HFFc6 (cell line): ENCODE measurements at places on chromosomes 6 and 20. TPM values are rescaled to one million over a fixed set of nuclear protein-coding genes. Genes with fewer than 3 reads are reported as not detected.
A peak's percentile ranks its signal among the peaks of the same experiment; 100 is the strongest.

GRCh38 chr20:1800777-1801176 lies 94.4 kb upstream of the SIRPA start:
- DNase-seq = peak; percentile 53

DNA sequence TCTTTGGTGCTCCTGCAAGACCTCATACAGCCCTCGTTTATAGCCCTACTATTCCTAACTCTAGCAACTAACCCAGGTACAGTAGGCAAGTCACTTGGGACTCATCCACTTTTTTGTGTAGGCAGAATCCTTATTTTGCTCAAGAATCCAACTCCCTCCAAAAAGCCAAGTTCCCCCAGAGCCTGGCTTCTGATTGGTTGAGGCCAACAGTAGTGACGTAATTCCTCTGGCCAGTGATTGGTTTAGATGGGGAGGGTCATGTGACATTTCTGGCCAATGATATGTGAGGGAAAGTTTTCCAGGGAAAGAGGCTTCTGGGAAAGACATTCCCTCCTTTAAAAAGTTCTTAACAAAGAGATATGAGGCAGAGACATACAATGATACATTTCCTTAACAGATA lies 32.1 kb downstream of the KIAA1755 start:
- DNase-seq = no peak

GRCh38 chr6:148090326-148090725 lies 252.3 kb upstream of the SASH1 start:
- DNase-seq = no peak

- DNase-seq = peak; percentile 76
Observed at GRCh38 chr6:140366991-140367390, 992.5 kb upstream of the CITED2 start.

GRCh38 chr20:43384101-43384940 lies 73.4 kb upstream of the SRSF6 start:
- no peak for DNase-seq

DNA sequence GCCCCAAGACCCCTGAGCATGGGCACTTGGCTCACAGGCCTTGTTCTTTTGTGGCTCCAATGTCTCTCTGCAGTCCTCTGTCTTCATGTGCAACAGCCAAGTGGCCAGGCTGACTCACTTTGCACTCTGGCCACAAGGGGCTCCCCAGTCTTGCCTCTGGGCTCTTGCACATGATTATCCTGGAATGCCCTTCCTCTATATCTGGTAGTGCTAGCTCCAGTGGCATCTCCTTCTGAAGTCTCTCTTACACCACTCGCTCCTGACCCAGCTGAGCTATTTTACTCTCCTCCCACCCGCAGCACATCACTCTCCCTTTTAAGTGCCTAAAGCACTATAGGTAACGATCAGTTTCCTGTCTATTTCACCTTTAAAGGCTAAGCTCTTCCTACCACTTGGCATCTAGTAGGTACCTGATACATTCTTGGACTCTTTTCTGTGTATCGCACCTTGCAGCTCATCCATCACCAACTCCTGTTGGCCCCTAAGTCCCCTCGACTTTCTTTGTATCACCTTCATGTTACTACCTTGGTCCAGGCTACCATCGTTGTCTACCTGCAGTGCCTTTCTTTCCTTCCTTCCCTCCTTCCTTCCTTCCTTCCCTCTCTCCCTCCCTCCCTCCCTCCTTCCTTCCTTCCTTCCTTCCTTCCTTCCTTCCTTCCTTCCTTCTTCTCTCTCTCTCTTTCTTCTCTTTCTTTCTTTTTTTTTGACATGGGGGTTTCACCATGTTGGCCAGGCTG lies 211.9 kb upstream of the RNF24 start:
- DNase-seq = peak; percentile 88

- DNase-seq = no peak
Observed at GRCh38 chr6:169805242-169805838, 53.9 kb downstream of the ERMARD start.

- no peak for DNase-seq
Observed at GRCh38 chr20:53255102-53255710, 283.0 kb downstream of the TSHZ2 start.

DNA sequence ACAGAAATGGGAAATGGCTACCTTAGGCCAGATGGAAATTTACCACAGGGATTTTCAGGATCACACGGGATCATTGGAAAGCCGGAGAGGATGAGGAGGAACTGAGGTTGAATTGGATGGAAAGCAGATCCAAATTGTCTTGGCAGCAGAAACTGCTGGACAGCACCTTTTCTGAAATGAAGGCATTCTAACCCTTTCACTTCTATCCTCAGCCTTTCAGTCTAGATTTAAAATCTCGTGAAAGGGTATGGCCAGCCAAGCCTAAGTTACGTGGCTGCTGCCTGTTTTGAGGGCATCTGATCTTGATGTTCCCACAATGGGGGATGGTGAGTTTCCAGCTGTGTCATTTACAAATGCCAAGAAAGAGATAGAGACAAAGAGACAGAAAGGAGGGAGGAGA lies 358.2 kb downstream of the KIF16B start:
- no peak for DNase-seq

- no peak for DNase-seq
Observed at GRCh38 chr6:4692664-4693063, 83.5 kb upstream of the CDYL start.

DNA sequence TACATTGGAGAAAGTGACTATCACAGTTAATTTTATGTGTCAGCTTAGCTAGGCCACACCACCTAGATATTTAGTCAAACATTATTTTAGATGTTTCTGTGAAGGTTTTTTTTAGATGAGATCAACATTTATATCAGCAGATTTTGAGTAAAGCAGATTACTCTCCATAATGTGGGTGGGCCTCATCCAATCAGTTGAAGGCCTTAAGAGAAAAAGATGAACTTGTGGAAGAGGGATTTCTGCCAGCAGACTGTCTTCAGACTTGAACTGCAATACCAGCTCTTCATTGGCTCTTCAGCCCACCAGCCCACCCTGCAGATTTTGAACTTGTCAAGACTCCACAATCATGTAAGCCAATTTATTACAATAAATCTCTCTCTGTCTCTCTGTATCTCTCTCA lies 25.1 kb upstream of the FBXO30 start:
- DNase-seq = no peak

DNA sequence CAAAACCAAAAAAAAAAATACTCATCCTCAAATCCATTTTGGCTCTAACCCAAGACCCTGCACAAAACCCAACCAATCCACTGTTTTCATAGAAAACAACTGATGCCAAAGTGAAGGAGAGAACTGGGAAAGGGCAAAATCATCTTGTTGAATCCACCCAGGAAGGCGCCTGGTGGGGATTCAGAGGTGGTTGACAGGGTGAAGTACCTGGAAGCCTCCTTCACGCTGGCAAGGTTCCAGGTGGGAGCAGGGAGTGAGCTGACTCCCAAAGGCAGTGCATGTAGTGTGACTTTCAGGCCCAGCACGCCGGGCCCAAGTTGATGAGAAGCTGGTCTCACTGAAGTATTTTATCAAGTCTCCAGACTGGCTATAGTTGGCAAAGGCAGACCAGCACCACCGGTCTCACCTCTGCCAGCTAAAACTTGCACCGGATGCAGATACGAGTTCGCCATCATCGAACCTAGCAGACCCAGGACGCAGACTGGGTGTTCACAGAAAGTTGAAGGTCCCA lies 16.5 kb downstream of the PPP1R10 start:
- no peak for DNase-seq

DNA sequence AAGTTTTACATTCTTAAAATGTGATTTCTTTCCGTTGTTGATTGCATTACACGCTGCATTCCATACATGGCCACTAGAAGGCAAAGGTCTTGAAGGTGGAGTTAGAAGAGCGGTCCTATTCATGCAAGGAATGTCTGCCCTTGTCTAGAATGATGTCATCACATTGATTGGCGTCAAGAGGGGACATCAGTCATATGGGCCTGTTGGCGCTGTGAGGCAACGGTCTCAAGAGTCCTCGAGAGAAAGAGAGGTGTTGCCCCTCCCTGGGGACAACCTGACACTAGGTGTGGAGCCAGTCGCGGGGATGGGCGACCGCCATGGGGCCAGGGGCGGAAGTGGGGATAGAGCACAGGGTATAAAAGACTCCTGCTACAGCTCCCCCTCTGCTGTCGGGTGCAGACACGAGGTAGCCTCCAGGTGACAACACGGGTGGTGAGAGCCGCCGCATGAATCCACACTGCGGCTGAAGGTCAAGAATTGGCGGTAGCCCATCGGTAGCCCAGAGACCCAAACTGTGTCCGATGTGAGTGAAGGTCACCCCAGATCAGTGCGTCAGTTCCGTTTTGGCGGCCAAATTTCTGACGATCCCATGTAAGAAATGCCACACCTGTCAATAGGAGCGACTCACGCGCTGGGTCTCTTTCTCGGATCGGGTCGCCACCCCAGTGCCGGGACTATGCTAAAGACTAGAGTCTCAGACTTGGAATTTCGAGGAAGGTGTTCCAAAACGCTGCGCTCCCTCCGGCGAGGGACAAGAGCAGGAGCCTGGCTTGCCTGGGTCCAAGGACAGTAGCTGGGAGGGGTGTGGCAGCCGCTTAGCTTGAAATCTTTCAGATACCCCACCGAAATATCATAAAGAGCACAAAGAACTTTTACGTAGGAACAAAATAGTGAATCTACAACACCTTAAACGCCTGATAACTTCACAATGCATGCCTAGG lies 93.2 kb upstream of the ZNF184 start:
- DNase-seq = no peak

- no peak for DNase-seq
Observed at GRCh38 chr6:47262231-47262630, 47.5 kb downstream of the TNFRSF21 start.

Gene HDGFL1
- not detected in 3 replicates for total RNA-seq

Gene NINL
- 2.1 to 3.3 TPM (median 2.8 TPM) in 3 replicates for total RNA-seq

Gene ISM1
- not detected in 3 replicates for total RNA-seq
